HEK293T (cell line): ENCODE measurements at places on chromosomes 5 and 9.

GRCh38 chr5:16574789-16575721 lies 41.7 kb downstream of the RETREG1 start:
- no peak for DNase-seq

- no peak for DNase-seq
These were observed 1711.3 kb upstream of the ACO1 start for GRCh38 chr9:30673132-30673531.

DNA sequence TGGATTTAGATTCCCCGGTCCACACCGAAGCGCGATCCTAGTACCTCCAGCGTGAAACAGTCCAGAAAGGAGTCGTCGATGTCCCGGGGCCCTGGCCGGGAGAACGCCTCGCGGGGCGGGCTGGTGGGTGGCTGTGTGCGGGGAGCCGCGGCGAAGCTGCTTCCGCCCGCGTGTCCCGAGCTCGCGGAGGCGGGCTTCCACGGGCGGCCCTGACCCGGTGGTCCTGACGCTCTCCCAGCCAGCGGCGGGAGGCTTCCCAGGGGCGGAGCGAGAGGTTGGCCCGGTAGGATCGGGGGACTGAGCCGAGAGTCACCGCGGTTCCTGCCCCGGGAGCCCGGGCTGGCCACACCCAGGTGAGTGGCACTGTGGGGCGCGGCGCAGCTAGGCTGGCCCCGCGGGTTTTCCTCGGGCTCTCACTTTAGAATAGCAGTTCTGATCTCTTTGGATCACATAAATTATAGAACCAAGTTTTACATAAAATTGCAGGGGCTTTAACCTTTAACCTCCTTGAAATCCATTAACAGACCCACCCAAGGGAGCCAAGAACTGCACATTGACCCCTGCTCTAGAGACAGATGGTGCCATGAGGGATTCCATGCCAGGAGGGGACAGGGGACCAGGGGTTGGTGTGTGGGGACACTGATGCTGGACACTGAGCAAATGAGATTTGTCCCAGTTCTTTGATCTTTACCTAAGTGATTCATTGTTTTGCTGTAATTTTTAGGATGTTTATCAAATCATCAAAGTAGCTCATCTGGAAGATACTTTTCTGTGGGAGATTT lies 29.2 kb upstream of the IL31RA start:
- no peak for DNase-seq

DNA sequence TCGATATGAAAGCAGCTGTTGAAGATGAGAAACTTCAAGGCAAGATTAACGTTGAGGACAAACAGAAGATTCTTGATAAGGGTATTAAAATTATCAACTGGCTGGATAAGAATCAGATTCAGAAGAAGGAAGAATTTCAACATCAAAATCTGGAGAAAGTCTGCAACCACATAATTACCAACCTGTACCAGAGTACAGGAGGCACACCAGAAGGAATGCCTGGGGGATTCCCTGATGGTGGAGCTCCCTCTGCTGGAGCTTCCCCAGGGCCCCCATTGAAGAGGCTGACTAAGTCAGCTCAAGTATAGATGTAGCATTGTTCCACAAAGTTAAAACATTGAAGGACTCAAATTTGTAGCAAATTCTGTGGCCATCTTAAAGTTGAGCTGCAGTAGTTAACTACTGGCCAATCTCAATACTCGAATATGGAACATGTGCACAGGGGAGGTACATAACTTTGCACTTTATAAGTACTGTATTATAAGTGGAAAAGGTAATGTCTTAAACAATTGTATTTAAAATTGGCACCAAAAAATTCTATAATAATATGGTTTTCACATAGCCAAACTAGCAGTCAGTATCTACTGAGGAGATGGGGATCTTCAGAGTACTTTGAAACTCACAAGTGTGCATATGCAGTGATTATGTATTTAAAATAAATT lies 237.5 kb downstream of the CHSY3 start:
- peak; percentile 20 for DNase-seq

- DNase-seq: no peak
These were observed 299.2 kb downstream of the CD180 start for GRCh38 chr5:66897356-66897755.

DNA sequence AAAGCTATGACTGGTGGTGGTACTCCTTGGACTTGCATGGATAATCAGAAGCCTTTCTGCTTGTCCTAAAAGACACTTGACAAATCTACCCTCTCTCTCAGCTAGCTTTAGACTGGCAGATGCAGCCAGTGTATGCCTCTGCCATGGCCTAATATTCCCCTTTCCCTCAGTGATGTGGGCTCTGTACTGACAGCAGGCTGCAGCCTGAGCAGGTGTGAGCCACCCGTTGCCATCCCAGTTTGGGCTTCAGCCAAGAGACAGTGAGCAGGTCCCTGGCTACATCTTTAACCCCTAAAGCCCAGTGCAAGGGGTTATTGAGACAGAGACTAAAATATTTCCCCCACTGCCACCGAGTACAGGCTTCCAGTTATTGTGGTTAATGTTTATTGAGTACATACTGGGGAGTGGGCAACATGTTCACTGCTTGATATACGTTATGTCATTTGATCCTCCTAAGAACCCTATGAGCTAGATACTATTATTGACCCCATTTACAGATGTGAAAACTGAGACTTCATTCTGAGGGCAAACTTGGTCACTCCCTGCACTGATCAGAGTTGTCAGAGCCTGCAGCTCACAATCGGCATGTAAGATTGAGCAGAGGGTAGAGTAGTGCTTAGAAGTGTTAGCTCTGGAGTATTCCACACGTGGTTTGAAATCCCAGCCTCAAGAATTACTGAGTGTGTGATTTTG lies 254.2 kb downstream of the ARHGAP26 start:
- DNase-seq: no peak

DNA sequence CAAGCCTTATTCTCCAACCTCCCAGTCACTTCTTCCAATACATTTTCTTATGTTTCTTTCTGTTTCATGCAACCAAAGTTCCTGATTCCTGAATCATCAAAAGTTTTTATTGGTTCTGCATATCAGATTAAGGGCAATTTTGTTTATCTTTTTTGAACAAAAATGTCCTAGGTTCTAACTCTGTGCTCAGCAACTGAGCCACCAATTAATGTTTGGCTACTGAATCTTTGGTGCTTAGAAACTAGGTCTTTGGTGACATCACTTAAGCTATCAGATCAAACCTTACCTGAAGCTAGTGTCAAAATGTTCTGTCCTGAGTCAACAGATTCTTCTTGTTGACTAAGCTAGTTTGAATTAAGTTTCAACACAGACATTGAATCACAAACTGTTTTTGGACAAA lies 56.1 kb downstream of the FGF18 start:
- no peak for DNase-seq
